ENCODE measurements at places on chromosomes 11 and 22. TPM values are rescaled to one million over a fixed set of nuclear protein-coding genes. Genes with fewer than 3 reads are reported as not detected.

Gene ESAM
- 95.1 TPM for total RNA-seq

Gene DRAP1
- total RNA-seq, result 86.4 TPM

Gene TRIM49
- total RNA-seq, result not detected

Gene LRP4
- total RNA-seq, result 4.0 TPM

Gene LRRC32
- total RNA-seq, result 174 TPM

Gene HTATIP2
- total RNA-seq, result 30.1 TPM

Gene MPZL2
- 52.7 TPM for total RNA-seq

GRCh38 chr11:16924826-16925560 lies 89.2 kb downstream of the PLEKHA7 start:
- peak; percentile 63 for DNase-seq

DNA sequence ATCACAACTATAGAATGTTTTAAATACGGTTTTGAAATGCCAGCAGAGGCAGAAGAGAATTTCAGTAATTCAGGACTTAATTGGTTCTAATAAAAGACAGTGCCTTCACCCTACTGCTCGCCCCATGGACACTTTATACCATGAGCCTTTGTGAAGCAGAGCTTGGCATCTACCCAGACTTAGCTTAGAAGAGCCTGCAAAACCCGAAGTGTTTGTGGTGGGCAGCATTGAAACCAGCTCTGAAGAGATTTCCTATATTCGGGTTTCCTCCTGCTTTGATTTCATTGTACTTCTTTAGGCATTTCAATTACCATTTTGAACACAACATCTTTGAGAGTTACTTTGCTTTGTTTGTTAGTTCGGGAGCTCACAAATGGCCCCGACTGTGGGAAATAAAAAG lies 185.1 kb upstream of the MTNR1B start:
- DNase-seq, result no peak

DNA sequence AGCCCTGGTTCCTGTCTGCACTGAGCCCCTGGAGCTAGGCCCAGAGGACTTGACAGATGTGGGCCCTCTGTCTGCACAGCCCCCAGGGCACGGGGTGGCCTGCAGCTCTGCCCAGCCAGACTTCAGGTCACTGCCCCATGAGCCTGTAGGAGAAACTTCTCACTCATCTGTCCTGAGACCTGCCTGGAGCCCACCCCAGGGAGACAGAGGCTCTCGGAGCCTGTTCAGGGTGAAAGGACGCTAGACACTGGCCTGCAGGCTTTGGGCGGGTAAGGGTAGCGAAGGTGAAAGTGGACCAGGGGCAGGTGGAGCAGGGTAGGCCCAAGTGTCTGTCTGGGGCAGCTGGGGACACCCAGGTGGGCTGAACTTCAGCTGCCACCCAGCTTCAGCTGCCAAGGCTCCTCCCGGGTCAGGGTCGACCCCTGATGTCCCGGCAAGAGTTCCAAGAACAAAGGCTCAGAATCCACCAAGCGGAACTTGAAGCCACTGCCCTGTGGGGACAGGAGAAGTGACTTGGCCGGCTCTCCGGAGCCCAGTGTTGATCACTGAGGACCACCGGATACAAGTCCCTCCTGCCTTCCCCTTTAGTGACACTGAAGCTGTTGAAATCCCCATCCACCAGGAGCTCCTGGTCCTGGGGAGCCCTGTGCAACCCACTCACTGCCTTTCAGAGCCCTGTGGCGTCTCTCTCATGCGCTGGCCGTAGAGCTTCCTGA lies 90.3 kb downstream of the KCNQ1 start:
- peak; percentile 57 for DNase-seq

DNA sequence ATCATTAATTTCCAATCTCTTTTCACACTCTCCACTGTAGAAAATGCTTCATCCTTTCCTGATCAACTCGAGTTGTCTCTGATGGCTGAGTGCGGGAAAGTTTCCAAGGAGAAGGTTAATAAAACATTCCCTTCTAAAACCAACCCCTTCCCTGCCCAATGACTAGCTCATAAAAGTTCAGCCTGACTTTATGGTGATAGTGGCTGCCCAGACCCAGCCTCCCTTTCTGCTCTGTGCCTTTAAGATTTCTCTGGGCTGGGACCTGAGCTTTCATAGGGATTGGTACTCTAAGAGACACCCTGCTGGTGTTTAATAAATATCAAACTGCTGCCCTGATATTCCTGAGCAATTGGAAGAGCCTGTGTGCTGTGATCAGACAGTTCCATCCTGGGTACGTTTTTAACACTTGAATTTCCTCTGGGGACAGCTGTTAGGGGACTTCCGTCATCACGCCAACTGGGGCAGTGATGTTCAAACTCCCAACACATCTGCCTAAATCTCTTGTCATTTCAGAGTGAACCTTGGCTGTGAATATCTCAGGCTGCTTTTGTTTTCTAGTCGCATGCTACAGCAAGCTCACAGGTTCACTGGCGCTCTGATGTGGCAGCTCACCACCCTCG lies 195.0 kb upstream of the KIRREL3 start:
- DNase-seq, result no peak

DNA sequence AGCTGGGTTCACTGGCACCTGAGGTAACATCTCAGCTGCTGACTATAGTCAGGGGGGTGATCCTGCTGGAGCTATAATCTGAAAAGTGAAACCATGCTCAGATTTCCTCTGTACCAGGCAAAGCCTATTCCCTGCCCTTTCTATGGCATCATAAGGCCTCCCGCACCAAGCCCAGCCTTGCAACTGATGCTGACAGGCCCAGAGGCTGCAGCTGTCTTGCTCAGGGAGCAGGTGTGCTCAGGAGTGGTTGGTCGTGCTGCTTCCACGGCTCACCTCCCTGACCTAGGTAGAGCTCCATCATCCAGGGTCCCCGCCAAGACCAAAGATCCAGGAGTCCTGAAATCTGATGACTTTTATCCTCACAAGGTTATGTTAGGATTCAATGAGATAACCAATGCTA lies 121.7 kb downstream of the FEZ1 start:
- DNase-seq, result peak; percentile 21

DNA sequence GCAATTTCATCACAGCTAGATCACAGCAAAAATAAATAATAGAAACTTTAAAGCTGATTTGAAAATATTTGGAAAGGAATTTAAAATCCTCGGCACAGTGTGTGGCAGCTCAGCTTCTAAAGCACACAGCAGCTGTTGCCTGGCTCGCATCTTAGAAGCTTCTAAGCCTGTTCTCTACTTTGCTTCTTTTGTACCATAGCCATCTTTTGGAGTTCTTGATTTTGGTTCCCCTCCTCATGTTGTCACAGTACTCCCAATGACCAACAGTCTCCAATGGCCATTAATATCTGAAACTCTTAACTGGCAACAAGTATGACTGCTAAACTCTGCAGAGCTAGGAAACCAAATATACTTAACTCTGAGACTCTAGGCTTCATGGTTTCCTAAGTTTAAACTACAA lies 28.8 kb downstream of the CHKA start:
- no peak for DNase-seq

DNA sequence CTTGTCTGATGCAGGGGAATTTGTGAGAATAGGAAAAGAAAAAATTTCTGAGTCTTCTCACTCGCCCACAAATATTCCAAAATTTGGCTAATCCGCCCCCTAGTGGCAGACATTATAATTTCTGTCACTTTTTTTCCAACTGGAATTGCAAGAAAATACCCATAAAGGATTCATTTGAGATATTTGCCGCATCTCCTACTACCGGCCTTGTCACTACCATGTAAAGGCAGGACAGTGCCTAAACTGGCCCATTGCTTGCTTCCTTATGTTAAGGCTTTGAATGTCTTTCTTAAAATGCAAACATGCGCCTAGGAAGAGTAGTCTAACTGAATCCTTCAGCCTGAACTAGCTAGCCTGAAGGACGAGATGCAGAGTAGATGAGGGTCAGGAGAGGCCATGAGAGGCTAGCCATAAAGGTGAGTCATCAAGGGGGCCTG lies 9.3 kb upstream of the CEP295 start:
- DNase-seq, result no peak

DNA sequence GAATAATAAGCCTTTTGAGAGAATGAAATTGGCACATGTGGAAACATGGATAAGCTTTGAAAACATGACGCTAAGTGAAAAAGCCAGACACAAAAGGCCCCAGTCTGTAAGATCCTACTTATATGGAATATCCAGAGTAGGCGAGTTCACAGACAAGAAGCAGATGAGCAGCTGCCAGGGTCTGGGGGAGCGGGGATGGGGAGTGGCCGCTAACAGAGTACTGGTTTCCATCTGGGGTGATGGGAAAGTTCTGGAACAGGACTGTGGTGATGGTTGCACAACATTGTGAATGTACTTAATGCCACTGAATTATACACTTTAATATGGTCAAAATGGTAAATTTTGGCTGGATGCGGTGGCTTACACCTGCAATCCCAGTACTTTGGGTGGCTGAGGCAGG lies 126.5 kb downstream of the SPATA19 start:
- DNase-seq, result no peak

DNA sequence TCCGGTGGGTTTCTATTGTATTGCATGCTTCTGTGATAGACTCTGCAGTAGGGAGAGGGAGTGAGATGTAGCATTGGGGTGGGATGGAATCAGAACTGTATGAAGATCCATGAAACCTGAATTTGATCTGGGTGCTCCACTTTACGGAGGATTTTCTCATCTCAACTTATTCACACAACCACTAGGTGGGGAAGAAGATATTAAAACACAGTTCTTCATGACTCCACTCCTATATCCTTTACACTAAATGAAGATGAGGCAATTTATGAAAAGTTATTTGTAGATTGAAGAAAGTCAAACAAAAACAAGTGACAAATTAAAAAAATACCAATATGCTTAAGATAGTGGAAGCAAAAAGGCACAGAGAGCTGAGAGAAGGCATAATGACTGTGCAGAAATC lies 92.6 kb upstream of the PDGFD start:
- no peak for DNase-seq

DNA sequence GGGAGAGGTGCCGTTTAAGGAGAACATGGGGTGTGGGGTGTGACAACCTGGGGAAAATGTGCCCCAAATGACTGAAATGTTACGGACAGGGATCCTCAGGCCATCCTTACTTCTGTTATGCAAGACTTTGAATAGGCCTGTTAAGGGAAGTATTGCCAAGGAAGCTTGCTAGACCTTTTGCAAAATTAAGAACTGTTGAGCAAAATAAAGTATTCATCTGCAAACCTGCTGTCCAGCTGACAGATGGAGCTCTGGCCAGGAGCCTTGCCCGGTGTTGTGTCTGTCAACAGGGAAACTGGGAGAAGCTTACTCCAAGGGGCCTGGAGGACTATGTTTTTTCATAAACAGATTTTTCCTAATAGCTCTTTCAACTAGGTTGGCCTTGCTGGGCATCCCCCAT lies 48.0 kb downstream of the FAT3 start:
- DNase-seq, result no peak

GRCh38 chr11:17183836-17184235 lies 23.9 kb downstream of the PIK3C2A start:
- no peak for DNase-seq

GRCh38 chr22:27274770-27275449 lies 526.6 kb downstream of the MN1 start:
- DNase-seq, result no peak

DNA sequence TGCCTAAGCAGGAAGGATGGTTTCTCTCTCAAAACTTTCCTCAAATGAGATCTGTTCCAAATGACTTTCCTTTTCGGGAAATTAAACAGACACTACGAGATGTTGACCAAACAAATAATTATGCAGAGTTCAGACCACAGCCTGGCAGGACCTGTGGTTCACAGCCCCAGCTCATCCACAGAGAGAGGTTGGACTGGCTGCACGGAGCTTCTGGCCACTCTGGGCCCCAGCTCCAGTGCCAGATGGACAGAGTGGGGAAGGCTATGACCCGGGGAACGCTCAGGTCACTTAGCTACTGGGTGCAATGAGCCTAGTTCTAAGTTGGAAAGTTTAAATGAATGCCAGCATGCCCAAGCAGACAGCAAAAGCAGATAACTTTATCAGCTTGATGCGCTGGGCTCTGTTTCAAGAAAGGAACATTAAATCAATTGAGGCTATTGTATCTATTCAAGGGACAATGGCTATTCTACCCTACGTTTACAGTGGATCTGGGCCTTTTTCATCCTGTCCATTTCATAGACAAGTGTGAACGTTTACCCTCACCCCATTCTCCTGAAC lies 155.7 kb upstream of the NARS2 start:
- DNase-seq, result no peak

DNA sequence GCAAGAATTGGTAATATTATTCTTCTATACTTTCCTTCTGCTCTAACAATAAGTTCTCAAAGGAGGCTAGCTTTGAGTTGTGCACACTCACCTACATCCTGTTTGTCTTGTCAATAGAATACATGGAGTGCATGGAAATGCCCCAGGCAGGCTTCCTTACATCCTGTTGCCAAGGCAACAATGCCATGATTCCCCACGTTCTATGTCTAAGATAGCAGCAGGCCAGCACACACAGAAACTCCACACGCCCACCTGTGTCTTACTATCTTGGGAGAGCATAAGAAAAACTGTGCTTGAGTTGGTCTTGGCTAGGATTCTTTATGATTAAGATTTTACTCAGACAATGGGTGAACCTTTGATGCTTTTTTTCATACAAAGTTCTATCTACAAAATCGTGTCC lies 379.2 kb downstream of the AASDHPPT start:
- DNase-seq, result no peak

DNA sequence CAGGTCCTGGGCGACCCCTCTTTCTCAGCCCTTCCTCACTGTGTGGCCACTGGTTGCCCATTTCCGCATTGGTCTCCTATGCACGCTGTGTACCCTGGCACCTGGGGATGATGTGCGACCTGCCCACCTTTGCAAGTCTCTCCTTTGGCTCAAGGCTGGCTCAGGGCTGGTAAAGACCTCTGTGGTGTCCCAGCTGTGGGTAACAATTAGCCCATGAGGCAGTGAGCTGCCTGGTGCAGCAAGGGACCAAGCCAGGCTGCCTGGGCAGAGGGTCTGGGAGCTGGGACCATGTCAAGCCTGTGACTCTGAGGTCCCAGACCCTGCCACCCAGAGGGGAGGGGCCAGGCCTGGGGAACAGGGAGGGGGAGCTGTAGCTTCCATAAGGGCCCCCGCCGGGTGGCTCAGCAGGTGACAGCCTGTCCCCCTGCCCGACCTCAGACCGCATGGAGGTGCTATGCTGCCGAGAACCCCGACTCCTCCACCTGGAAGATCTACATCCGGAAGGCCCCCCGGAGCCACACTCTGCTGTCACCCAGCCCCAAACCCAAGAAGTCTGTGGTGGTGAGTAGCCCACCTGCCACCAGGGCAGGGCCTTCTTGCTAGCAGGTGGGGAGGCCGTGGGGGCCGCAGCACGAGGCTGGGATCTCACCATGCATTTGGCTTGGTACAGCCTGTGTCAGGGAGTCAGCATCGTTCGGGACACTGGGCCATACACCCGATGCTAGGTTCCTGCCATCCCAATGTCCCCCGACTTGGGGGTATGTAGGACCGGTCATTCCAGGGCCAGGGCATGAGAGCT lies 112.5 kb downstream of the KCNQ1OT1 start:
- peak; percentile 51 for DNase-seq

- no peak for DNase-seq
Observed at GRCh38 chr11:27209562-27210005, 153.4 kb downstream of the CCDC34 start.

DNA sequence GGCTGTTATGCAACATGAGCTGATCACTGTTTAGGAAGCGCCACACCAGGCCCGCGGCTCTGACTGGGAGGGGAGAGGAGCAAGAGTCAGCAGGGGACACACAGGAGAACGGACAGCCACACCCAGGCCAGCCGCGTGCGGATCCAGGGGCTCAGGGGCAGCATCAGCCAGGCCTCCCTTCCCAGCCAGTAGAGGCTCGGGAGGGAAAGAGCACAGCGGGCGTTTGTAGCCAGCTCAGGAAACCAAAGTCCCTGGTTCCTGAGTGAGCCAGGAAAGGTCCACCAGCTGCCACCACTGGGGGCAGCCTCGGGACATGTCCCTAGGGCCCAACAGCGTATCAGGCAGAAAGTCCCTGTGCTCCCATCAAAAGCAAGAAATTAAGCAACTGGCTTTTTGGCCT lies 71.8 kb upstream of the PITPNB start:
- DNase-seq, result peak; percentile 77

All from aorta (tissue), 5 donors.